Frontal cortex (tissue), 4 donors: ENCODE measurements at places on chromosomes 4 and X. TPM values are rescaled to one million over a fixed set of nuclear protein-coding genes. Genes with fewer than 3 reads are reported as not detected.

DNA sequence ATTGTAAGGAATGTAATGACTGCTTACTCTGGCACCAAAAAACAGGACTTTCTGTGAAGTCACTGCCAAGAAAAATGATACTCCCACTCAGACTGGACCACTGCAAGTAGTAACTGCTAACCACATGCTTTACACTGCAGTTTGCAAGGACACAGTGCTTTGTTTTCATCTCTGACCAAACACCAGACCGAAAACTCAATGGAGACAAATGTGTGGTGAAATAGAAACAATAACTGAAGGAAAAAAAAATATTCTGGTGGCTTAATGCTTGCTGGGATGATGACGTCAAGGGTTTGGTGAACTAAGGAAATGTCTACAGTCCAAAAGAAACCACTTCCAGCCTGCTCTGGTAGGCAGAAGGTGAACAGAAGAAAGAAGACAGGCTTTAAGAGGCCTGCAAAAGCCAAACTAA is 13.2 kb downstream of the GPC4 start:
- no peak for DNase-seq

- no peak for DNase-seq
Observed at GRCh38 chr4:177385576-177386277, 56.5 kb downstream of the AGA start.

DNA sequence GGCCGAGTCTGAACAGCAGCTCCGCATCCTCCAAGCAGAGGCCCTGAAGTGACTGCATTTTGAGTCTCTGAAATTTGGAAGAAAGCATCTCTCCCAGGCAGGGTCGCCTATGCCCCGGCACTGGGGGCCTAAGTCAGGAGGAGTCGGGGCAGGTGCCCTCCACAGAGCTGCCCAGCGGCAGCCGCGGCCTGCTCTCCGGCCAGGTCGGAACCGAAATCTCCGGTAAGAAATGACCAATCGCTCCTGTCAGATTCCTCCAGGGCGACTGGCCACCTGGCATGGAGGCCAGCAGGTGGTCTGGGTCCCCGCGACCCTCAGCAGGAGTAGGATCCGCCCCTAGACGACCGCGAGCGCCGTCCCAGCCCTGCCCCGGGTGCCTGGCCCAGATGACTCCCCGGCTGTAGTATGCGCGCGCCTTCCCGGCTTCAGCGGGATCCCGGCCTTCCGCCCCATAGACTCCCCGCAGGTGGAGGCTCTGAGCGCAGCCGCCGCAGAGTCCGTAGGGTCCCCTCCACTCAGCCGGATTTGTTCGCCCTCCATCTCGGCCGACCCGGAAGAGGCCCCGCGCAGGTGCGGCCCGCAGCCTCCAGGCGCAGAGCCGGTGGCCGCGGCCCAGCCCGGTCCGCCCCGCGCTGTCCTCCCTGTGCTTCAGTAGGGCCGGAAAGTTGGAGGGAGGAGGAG is 1.5 kb downstream of the NKX1-1 start:
- DNase-seq = peak; percentile 42

GRCh38 chrX:47649781-47650163 is 591 bp downstream of the ELK1 start:
- DNase-seq = no peak

- DNase-seq = no peak
Observed at GRCh38 chr4:176708771-176709311, 83.9 kb downstream of the VEGFC start.

DNA sequence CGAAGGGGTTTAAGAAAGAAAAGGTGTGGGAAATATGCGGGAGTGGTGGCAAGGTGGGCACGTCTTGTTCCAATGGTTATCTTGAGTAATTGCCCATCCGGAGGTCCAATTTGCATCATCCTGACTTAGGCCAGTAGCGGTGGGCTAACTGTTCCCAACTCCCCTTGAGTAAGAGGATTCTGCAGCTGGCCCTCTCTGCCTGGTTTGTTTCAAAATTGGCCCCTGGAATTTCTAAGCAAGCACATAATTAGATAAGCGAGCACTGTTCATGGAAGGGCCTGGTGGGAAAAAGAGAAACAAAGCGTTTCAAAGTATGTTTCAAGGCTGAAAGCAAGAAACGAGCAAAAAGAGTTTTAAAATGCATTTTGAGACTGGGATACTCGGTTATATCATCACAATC is 198.2 kb downstream of the CEP135 start:
- no peak for DNase-seq

DNA sequence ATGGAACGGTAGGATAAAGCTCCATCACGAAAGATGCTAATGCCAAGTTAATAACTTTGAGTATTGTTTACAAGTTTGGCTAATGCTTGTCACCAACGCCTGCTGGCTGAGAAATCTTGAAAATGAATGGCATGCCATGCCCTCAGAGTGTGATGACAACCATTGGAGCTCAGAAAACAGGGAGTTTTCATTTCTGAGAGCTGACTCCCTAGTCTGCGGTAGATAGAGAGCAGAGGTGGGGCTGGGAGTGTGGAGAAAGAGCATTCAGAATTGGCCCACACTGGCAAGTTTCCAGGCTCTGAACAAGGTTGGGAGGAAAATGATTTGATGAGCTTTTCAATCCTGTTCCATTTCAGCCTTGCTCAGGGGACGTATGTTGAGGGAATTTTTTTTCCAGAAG is 183.9 kb downstream of the CPEB2 start:
- DNase-seq = no peak

DNA sequence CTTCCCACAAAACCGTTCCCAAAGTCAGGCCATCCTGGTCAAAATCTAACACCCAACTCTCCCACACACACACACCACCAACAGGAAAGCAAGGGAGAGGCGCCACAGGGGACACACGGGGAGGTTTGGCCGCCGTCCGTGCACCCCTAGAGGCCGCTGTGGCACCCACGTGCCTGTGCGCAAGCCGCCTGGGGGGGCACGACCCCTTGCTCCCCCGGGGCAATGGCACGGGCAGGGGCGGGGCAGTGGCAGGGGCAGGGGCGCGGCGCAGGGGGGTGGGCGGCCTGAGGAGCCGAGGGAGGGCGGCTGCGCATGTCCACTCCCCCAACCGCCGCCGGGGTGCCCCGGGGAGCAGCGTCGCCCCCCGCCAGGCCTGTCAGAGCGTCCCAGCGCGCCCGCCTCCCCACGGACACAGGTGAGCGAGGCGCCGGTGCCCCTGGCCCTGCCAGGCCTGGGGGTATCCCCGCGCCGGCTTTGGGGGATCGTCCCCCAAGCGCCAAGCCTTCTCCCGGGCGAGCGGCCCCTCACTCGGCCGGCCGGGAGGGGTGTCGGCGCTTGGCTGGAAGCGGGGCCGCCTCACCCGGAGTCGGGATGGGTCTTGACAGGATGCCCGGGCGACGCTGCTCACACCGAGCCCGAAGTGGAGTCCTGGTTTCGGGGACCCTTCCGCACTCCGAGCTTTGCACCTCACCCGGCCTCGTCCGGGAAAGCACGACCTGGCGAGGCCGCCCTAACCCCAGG is at the start of gene ERAS:
Gene ERAS, plus strand, starts transcription at position 379 of the 741 bp plus-strand sequence. CDS start 2,611 bp downstream, outside the sequence.
- no peak for DNase-seq

DNA sequence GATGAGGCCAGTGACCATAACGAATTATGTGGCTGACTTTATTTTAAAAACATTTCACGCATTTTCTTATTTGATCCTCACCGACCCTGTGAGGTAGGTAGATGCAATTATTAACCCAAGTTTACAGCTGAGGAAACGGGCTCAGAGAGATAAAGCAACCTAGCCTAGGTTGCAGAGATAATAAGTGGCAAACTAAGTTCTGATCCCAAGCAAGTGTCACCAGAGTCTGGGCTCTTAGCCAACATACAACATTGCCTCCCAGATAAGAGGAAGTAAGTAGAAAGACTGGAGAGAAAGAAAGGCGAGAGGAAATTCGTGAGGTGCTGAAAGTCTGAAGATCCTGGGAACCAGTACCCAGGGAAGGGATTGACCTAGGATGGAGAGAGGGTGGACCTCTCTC is 77.4 kb upstream of the GPR50 start:
- DNase-seq = no peak

The S100G gene
- not detected for total RNA-seq

The CYLC1 gene
- total RNA-seq = under 0.01 TPM

The KLHL13 gene
- 93.3 TPM for total RNA-seq

The GAGE12G gene
- total RNA-seq = not detected

The TLR7 gene
- 0.82 TPM for total RNA-seq

The TRIM61 gene
- 1.6 TPM for total RNA-seq
